ENCODE measurements at places on chromosomes 4 and X.

DNA sequence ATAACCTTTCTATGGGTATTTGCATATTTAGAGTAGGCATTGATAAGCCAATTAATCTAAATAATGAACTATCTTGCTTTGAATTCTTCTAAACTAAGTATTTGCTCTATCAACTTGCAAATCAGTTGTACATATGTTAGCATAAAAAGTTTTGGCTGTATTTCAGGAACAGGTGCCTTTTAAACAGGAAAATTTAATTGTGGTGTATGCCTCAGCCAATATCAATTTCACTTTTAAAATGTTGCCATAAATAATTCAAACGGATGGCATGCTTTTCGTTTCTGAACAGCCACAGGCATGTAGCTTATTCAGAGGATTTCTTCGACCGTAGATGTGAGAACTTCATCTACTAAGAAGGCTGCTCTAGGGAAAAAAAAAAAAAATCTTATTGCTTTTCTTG, 99.9 kb downstream of the DCLK2 start:
- no peak for DNase-seq

GRCh38 chr4:140014284-140014683, 139.7 kb downstream of the MAML3 start:
- no peak for DNase-seq

GRCh38 chr4:150253416-150253815, 175.2 kb downstream of the DCLK2 start:
- no peak for DNase-seq

GRCh38 chr4:147834480-147834879, 102.6 kb downstream of the ARHGAP10 start:
- no peak for DNase-seq

DNA sequence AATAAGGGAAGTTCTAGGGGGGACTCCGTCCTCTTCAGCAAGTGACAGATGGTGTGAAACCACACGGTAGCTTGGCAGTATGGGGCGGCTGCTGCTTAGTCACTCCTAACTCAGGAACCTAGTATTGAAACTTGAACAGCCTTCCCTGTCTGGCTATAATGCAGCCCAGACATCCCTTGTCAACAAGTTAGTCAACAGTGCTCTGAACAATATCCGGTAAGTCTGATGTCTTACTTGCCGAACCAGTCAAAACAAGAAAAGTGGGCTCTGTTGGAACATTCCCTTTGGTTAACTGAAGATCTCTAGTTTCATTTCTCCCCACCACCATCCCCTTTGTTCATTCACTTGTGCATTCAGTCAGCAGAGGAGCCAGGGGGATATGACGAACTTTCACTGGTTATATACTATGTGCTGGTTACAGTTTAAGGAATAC, 18.7 kb upstream of the CXCL13 start:
- DNase-seq, result no peak
